ENCODE measurements at places on chromosomes 6 and 20.

- DNase-seq = no peak
Measured at GRCh38 chr6:167238146-167238693, 52.9 kb upstream of the UNC93A start.

DNA sequence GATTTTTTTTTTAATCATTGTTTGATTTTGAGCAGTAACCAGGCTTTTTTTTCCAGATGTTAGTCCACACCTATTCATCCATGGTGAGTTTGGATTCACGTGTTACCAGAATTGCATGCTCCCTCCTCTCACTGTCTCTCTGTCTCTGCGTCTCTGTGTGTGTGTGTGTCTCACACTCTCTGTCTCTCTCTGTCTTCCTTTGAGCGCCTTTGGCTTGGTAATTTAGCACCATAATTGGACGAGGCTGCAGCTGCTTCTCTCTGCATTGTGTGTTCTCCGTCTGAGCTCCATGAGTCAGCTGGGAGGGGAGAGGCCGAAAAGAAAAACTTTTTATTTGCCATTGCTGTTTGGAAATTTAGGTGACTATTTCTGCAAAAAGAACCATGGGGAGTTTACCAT is 3.4 kb downstream of the TFAP2B start:
- DNase-seq = no peak

DNA sequence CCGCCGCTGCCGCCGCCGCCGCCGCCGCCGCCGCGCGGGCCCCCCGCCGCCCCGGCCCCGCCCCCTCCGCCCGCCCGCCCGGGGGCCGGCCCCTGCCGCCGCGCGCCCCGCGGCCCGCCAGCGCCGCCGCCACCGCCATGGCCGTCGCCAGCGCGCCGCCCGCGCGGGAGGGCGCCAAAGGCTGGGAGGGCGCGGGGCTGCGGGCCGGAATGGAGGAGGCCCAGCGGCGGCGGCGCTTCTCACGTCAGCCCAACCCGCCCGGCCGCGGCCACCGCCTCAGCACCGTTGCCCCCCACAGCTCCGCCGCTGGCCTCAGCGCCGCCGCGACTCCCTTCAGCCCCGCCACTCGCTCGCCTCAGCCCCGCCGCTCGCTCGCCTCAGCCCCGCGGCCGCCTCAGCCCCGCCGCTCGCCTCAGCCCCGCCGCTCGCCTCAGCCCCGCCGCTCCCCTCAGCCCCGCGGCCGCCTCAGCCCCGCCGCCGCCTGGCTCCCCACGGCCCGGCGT is 258 bp downstream of the PHF10 start:
- no peak for DNase-seq

DNA sequence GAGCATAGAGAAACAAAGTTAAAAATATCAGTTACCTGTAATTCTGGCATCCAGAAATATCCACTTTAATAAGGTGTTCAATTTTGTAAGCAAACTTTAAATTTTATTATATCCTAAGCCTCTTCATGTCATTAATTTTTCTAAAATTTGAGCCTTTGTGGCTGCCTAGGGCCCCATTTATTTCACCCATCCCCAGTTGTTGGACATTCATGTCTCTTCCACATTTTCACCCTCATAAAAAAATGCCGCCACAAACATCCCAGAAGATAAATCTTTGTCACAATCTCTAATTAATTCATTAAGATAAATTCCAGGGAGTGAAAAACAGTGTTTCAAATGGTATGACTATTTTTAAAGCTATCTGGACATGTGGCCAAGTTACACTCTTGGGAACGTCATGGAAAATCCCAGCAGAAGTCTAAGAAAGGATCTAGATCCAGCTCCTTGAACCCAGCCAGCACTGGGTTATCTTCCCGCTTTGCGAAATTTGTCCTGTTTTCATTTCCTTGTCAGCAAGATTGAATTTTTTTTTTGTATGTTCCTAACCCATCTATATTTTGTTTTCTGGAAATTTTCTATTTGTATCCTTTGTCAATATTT is 97.2 kb downstream of the TMEM242 start:
- no peak for DNase-seq

- no peak for DNase-seq
Measured at GRCh38 chr20:11143481-11143880, 469.7 kb upstream of the JAG1 start.

- DNase-seq = no peak
Measured at GRCh38 chr6:138849791-138850190, 53.9 kb downstream of the ECT2L start.

- no peak for DNase-seq
Measured at GRCh38 chr6:12952318-12952717, 235.8 kb downstream of the PHACTR1 start.

DNA sequence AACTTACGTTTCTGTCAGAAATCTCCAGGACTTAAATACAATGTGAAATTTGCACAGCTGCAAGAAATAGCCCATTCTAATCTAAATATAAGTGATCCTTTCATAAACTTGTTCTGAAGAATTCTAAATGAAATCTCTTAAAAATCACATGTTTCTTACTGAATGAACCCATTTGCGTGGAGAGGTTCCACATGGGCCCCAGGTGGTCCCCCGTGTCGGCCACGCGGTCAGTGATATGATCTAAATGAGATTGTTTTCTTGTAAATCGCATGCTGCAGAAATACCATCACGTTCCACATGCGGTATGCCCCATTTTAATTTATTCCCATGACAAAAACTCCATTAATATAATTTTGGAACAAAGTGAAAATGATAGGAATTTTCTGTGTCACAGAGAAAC is 818.9 kb upstream of the SLC35B3 start:
- no peak for DNase-seq

DNA sequence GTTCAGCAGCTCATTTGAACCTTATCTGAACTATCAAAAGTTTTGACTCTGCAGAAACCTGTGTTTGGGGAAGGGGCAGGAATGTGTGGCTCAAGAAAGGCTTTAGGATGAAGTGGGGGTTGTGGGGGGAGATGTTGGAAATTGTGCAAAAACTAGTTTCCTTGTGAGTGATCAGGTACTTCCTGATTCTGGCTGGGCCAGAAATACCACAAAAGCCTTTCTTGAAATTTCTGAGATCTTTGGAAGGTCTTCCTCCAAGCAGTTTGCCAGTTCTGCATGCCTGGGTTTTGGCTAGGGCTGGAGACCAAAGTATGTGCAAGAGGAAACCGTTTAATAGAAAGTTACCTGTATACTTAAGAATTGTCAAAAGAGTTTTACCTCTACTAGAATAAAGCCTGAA is 116.6 kb downstream of the BMP2 start:
- DNase-seq = no peak

GRCh38 chr6:49531774-49532569 is 18.5 kb upstream of the C6orf141 start:
- DNase-seq = no peak

- DNase-seq = no peak
Measured at GRCh38 chr6:119348748-119349360, 707 bp downstream of the MAN1A1 start.

DNA sequence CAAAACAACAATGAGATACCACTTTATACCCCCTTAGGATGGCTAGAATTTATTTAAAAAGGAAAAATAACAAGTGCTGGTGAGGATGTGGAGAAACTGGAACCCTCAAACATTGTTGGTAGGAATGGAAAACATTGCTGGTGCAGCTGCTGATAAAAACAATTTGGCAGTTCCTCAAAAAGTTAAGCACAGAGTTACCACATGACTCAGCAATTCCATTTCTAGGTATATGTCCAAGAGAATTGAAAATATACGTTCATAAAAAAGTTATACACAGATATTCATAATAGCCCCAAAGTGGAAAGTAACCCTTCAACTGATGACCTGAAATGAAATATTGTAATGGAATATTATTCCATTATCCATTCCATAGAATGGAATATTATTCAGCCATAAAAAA is 55.0 kb downstream of the CD83 start:
- no peak for DNase-seq

GRCh38 chr6:6629402-6629801 is 40.9 kb downstream of the LY86 start:
- DNase-seq = no peak

DNA sequence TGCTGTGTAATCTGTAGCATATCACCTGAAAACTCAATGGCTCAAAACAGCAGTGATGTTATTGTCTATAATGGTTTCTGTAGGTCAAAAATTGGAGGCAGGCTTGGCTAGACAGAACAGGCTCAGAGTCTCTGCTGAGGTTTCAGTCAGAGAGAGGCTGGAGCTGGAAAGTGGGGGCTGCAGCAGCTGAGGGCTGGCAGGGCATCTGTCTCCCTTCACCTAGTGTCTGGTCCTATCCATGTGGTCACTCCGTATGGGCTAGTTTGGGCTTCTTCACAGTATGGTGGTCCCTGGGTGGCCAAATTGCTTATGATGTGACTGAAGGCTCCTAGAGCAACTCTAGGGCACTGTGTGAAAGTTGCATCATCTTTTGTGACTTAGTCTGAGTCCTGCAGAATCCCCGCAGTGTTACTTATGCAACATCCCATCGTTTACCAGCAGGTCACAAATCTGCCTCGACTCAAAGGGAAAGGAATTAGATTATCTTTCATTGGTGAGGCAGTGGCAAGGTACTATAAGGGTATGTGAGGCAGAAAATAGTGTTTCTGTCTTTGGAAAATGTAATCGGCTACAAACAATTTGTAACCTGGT is 497.0 kb downstream of the EPHA7 start:
- no peak for DNase-seq

- no peak for DNase-seq
Measured at GRCh38 chr6:50380406-50381098, 330.8 kb upstream of the DEFB112 start.

DNA sequence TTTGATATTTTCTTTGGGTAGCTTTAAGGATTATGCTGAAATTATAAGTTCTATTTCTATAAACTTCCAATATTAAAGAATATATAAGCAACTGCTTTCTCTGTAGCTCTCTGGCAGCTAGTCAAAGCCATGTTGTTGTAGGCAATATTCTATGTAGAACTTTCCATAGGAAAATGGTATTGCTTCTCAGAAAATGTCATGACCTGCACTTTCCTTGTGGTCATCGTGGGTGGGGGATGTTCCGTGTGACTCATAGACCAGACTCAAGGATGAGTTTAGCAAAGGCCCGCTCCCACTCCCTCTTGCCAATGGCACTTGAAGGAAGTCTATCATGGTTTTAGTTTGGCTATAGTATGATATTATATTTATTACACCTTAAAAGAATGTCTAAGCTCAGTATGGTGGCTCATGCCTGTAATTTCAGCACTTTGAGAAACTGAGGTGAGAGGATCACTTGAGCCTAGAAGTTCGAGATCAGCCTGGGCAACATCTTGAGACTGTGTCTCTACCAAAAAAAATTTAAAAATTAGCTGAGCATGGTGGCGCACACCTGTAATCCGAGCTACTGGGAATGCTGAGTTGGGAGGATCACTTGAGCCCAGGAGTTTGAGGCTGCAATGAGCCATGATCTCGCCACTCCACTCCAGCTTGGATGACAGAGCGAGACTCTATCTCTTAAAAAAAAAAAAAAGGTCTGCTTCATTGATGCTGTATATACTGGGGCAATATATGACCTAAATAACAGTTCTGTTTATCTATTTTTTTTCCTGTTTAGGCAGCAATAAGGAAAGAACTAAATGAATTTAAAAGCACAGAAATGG is 36.6 kb upstream of the LTV1 start:
- no peak for DNase-seq

GRCh38 chr20:1422753-1423152 is 29.9 kb upstream of the FKBP1A start:
- no peak for DNase-seq

GRCh38 chr6:111231090-111231459 is 143.8 kb downstream of the SLC16A10 start:
- DNase-seq = no peak

DNA sequence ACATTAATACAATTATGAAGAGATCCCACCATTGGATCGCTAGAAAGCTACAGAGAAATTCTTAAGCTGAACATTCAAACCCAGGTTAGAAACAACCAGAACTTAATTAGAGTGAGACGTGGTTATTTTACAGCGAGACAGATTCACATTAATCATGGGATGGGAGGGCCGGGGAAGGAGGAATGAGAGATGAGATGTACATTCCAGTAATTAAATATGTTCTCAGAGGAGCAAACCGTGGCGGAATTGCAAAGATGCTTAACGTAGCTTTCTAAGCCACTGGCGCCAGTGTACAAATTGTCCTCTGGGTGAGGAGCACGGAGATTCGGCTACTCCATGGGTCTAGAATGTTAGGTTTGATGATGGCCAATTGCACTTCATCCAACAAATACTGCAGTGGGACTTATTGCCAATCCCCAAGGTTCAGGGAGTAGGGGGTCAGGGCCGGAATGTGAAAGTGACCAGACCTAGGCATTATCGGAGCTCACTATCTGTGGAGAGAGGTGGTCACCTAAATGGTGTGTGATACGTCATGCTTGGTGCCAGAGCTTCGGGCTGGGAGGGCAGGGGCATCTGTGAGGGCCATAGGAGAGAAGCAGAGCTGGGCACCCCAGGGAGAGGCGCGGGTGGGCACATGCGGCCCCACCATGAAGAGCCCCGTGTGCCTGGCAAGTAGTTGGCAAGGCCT is 114.7 kb downstream of the EDN3 start:
- DNase-seq = no peak

DNA sequence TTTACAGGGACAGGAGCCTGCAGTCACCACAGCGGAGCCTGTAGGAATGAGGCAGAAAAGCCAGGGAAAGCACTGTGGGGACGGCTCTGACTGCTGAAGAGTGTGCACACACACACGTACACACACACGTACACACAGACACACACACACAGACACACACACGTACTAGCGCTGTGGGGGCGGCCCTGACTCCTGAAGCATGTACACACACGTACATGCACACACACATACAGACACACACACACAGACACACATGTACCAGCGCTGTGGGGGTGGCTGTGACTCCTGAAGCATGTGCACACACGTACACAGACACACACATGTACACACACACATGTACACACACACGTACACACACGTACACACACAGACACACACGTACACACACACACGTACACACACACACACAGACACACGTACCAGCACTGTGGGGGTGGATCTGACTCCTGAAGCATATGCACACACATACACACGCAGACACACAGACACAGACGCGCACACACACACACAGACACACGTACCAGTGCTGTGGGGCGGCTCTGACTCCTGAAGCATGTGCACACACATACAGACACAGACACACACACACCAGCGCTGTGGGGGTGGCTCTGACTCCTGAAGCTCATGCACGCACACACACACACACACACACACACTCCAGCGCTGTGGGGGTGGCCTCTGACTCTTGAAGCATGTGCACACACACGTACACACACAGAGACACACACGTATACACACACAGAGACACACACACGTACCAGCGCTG is 127.3 kb downstream of the DLL1 start:
- no peak for DNase-seq

DNA sequence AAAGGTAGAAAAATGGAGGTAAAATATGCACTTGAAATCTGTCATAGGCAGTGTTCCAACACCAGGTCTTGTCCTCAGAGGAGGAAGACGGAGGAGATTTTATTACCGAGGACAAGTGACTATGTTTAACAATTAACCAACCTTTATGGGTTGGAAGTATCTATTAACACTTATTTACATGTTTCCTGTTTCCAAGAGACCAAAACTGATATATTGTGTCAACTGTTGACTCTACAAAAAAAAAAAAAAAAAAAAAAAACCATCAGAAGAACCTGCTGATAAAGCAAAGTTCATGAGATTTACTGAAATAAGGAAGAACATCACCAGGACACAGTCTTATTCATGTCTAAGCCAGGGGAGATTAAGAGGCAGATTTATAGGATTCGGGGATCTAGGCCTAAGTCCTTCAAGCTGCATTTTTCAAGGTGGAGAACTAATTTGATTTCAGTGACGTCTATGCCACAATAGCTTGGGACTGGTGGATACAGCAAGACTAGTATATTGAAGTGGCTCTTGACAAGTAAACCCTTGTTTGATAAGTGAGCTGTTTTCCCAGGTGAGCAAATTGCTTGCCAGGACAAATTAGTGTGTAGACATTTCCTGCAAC is 126.6 kb upstream of the NAA20 start:
- no peak for DNase-seq
